ENCODE measurements at places on chromosomes 16 and 17.

DNA sequence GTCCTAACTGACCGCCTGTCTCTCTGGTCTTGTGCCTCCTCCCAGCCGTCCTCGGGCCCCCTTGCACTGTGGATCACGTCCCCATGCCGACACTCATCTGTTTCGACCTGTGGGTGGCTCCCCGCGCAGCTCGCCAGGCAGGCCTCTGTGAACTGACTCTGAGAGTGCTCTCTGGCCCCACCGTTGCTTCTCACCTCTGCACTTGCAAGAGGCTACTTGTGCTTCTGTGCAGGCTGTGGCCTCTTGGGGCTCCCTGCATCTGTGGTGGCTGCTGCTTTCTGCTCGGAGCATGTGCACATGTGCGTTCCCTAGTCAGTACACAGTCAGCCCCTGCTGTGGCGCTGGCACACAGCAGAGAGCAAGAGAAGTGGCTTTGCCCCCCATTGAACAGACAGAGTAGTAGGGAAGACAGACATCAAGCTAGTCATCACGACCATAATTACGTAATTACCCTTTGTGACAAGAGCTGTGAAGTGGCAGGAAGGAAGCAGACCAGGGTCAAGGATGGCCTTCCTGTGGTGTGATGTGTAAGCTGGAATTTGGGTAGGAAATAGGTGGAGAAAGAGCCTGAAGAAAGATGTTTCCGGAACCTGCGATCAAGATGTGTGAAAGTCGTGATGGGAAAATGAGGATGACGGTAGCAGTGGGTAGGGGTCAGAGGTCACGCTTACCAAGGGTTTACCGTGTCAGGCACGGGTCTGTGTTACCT is 256.0 kb upstream of the CACNG5 start:
- no peak for DNase-seq

- DNase-seq, result no peak
Observed at GRCh38 chr17:43226393-43226792, 2.0 kb downstream of the CCDC200 start.

DNA sequence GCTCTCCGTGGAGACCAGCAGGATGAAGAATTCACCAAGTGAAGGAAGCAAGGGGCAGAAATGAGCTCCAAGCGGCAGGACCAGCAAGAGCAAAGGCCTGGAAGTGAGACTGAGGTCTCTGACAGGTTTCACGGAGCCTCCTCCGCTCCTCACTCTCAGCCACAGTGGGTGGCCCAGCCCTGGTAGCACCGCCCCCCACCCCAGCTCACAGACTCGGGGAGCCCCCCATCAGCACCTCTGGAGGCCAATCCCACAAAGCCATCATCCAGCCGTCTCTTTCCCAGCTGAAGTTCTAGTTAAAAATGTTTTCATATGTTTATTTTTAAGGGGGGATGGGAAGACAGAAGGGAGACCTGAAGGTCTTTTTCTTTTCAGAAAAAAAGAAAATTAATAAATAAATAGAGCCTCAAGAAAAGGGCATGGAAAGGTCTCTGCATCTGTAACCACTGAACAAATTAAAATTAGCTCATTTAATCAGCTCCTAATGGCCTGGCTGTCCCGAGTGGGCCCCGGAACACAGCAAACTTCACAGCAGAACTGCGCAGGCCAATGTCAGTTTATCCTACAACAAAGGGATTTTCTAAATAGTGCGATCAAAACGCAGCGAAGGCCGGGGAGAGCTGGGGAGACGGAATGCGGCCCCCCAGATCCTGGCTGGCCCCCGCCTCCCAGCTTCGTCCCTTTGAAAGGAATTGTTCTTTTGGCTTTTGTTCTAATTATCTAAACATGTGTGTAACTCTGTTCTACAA is 190.3 kb downstream of the ZNF423 start:
- no peak for DNase-seq

DNA sequence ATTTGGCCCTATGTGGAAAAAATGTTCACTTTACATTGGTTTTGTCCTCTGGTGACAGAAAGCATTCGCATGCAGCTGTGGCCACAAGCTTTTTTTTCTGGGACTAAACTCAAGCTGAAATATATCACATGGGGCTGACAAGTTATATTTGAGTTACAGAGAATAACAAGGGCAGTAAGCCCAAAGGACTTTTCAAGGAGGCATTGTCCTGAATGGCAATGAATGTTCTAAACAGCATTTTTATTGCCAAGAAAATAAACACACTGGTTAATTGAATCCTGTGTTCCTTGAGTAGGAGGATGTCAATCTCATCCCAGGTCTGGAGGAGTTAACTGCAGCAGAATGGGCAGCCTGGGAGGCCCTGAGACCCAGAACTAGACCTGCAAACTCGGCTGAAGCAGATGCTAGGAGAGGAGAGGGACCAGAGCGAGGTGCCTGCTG is 114.5 kb downstream of the COPRS start:
- no peak for DNase-seq

DNA sequence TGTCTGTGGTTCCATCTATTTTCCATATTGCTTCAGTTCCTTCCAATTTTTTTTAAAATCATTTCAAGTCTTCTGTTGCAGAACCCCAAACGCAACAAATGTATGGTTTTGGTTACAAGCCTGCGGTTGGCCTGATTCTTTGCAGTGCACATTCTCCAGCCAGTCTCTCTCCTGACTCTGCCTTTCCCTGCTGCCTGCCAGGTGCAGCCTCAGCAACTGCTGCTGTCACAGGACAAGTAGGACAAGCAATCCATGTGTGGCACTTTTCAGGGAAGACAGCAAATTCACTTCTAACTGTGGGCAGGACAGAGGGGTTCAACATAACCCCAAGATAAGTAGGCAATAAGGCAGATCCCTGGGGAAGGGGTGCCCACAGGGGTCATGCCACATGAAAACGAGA is 24.2 kb downstream of the EMP2 start:
- DNase-seq, result no peak

- no peak for DNase-seq
Observed at GRCh38 chr17:62674363-62674739, 46.9 kb downstream of the MRC2 start.

- no peak for DNase-seq
Observed at GRCh38 chr17:42562388-42563142, 617 bp downstream of the COASY start.

GRCh38 chr17:29113334-29113733 is 66.9 kb downstream of the MYO18A start:
- no peak for DNase-seq

- no peak for DNase-seq
Observed at GRCh38 chr16:20997147-20997546, 96.6 kb downstream of the LYRM1 start.

DNA sequence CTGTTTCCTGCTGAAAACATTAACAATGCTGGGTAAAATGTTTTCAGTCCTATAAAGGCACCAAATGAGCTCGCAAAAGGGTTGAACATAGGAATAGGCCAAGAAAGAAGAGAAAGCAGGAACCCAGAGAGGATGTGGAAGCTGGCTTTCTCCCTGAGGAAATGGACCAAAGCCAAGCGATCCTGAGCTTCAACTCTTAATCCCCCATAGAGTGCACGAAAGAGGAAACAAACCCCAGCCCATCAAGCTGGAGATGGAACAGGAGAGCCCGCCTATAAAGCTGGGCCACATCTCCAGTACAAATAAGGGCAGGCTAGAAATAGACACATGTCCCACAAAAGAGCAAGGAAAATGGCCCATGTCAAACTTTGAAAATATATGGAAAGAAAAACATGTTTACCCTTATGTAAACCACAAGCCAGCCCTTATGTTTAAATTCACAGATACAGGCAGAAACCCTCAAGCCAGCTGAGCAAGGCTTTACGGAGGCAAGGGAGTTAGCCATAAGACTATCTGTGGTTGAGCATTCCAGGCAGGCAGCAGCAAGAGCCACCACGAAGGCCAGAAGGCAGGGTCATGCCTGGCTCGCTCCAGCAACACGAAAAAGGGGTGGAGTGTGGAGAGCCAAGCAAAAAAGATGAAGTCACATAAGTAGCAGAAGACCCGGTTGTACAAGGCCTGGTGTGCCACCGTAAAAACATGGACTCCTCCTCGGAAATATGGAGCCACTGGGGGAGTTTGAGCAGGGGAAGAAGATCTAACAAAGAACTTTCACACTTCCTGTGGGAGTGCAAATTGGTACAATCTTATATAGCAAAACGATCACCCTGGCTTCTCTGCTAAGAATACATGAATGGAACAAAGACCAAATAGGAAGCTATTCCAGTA is 27.8 kb downstream of the COPRS start:
- no peak for DNase-seq

DNA sequence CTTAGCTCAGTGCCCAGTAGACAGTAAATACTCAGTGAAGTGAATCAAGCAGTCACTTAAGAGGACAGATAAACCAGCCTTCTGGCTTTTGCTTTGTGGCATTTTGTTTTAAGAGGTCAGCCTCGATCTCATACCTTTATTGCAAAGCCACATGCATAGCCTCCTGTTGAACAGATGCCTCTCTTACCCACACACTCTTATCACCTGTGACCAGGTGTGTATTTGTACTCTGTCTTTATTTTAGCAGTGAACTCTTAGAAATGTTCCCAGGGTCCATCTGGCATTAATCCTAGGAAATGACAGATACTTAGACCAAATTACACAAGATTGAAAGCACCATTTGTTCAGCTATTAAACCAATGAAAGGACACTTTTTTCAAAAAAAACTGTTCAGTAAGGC is 1426.5 kb downstream of the CDH11 start:
- no peak for DNase-seq

GRCh38 chr17:18246880-18247612 is 11.5 kb downstream of the FLII start:
- DNase-seq, result no peak

DNA sequence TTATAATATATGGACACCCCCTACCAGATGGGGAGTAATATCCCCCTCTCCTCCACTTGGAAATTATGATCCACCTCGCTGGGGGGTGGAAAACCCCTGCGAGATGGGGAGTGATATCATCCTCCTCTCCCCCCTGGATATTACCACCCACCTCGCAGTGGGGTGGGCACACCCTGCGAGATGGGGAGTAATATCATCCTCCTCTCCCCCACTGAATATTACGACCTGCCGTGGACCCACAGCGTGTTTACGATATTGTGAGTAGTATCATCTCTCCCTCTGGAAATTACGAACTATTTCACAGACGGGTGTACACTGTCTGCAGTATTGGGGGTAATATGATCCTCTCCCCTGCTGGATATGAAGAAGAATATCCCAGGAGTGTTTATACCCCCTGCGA is 228.3 kb upstream of the WSCD1 start:
- DNase-seq, result no peak

DNA sequence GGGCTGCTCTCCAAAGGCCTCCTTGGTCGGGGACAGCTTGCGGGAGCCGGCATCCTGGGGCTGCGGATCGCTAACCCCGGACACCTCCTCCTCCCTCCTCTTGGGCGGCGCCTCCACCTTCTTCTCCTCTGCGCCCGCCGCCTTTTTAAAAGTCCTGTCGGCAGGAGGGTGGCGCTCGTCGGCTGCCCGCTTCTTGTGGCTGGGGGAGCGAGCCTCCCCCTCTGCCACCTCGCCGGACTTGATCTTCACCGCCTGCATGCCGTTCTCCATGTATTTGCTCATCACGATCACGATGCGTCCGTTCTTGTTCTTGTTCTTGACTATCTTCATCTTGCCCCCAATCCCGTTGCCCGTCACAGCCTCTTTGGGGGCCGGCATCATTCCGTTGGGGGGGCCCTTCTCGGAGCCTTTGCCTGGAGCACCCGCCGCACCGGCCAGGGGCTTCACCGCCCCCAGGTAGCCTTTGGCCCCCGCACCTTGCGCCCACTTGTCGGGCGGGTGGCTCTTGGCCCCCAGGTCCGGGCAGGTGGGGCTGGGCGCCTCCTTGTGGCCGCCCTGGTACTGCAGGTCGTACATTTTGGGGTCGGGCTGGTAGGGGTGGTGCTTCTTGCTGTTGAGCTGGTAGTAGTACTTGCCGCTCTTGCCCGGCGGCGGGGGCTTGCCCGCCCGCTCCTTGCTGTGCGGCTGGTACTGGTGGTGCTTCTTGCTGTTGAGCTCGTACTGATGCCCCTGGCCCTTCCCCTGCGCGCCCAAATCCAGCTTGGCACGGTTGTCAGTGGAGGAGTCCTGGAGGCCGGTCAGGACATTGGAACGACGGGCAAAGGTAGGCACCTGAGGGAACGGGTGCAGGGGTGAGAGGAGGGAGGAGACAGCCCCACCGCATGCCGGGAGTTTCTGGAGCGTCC is 4.4 kb downstream of the CBX4 start:
- DNase-seq, result no peak

DNA sequence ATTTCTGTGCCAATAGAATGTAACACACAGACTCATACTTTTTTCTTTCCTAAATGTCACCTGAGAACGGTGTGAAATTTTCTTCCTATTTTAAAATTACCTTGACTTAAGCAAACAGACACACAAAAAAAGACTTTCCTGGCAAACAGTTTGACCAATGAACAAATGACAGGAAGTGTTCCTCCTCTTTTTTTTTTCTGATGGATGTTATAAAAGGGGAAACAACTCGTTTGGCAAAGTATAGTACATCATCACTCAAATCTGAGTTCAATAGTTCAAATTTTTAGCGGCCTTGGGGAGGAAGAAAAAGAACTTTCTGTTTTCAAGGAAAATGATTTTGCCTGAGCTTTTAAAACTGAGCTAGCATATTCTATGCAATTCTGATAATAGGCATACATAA is 19.8 kb downstream of the HS3ST3A1 start:
- no peak for DNase-seq

GRCh38 chr16:89981414-89981813 is 32.9 kb downstream of the DEF8 start:
- DNase-seq, result no peak

DNA sequence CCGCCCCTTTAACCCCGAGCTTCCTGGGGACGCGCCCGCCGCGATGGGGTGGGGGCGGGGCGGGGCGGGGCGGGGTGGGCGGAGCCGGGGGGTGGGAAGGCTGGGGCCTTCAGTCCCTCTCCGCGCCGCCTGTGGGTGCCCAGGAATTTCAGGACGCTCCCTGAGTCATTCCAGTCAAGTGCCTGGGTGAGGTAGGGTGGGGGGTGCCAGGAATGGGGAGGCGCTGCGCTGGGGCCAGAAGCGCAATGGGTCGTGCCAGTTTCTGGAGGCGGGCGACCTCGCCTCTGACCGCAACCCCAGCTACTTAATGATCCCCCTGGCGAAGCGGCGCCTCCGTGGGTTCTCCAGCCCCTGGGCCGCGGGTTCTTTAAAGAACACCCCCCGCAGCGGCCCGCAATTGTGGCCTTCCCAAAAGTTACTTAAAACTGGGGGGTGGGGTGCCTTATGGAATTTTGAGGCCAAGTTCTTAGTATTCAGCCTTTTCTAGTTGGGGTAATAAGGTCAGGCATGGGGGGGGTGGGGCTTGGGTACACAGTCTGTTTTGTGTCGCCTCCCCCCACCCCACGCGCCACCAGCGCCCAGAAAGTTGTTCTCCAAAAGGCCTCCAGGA is 826 bp upstream of the GSE1 start:
- no peak for DNase-seq

Data from activated gamma-delta T cell treated with anti-CD3 and anti-CD28 coated beads, Interleukin-2, amount 50 U/mL, for 16 hours (primary cell).